ENCODE measurements at places on chromosomes 6 and 20.

DNA sequence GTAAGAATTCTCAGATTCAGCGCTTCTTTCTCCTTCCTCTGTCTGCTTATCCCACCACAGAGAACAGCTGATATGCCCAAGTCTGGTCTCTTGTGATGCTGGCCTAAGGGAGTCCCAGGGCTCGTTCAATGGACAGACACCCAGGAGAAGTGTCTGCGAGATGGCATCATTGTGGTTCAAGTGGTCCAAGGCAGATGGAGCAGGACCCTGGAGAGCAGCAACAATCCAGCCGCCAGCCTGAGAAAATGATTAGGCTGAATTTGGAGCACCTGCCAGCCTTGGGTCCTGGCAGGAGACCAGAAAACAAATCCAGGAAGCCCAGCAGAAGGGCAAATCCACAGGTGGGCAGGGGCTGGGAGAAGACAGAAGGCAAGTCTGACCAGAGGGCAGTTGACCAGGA, 145.8 kb downstream of the PTPRT start:
- peak; percentile 40 for DNase-seq

- no peak for DNase-seq
Measured at GRCh38 chr20:9493803-9494202, 20.6 kb upstream of the LAMP5 start.

DNA sequence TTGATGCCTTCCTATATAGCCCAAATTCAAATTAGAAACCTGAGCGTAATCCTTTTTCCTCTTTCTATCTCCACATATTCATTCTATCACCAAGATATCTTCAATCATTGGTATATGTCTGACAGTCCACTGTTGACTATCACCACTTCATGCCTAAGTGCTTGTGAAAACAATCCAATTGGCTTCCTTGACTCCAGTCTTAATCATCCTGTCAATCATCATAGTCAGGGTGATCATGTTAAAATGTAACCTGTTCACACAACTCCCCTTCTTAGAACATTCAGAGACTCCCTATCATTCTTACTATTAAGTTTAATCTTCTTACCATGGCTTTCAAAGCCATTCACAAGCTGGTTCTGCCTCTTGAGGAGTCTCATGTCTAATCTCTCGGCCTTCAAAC, 616.7 kb downstream of the PHF3 start:
- DNase-seq: no peak

DNA sequence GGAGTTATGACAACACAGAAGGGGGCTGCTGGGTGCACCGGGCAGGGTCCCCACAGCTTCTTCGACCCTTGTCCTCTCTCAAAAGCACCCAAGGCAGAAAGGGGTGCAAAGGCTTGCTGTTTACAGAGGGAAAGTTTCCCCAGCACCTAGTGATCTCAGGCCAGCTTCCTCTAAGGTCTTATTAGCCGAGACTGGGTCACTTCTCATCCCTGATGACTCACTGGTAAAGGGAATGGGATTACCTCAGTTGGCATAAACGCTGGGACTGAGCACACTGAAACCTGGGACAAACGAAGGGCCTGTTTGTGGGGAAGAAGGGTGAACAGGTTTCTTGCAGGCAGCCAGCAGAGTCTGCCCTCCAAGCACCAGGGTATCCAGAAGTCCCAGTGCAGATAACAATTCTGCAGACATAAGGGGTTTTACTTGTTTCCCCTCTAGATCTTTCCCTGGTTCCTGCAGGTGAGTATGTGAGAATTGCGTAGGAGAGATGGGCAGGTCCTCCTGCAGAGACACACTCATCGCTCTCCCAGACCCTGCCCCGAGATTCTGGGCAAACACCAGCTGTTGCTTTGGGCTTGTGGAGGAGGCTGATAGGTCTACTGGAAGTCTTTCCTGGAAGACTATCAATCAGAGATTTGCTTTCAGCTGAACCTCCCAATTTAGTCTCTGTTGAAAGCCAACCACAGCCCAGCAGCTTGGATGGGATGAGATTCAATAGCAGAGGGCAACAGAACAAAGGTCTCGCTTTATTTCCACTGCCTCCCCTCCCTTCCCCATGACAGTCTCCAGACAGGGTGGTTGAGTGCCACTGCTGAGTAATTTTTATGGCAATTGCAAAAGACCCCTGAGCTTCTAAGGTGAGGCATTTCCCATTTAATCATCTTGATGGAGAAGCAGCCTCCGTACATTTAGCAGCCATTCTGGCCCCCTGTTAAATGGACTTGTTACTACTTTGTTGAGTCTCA, 25.7 kb downstream of the KCNG1 start:
- no peak for DNase-seq

DNA sequence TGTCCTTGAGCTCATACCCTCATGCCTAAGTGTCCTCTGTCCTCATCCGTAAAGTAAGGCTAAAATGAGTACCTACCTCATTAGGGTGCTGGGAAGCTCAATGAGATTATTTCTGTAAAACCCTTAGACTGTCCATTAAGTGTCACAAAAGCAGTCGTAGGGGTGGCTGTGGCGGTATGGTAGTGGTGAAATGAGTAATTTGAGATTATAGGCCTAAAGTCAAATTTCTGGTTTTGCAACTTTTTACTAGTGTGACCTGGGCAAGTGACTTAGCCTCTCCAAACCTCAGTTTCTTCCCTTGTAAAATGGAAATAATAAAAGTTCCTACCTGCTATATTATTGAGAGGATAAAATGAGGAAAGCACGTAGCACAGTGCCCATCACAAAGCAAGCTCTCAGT, 148.2 kb upstream of the AKAP12 start:
- no peak for DNase-seq

GRCh38 chr6:50143011-50143719, 93.4 kb upstream of the DEFB112 start:
- no peak for DNase-seq

DNA sequence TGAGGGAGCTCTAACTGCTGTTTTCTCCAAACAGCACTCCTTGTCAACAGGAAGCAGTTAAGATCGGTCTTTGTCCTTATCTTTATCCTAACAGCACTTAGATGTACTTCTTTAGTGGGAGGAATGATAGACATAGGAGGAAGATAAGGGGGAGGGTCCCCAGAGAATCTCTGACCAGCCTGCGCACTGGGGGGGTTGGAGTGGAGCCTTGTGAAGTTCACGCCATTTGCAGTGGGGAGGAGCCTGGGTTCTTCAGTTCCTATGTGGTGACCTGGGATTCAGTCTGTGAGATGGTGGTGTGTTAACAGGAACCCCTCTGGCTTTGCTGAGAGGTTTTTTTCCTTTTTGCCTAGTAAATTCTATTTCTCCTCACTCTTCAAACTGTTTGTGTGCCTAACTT, 18.1 kb upstream of the ASCC3 start:
- DNase-seq: no peak
